Frontal cortex (tissue), 4 donors: ENCODE measurements at places on chromosomes 5 and 9. TPM values are rescaled to one million over a fixed set of nuclear protein-coding genes. Genes with fewer than 3 reads are reported as not detected.
A peak's percentile ranks its signal among the peaks of the same experiment; 100 is the strongest.

DNA sequence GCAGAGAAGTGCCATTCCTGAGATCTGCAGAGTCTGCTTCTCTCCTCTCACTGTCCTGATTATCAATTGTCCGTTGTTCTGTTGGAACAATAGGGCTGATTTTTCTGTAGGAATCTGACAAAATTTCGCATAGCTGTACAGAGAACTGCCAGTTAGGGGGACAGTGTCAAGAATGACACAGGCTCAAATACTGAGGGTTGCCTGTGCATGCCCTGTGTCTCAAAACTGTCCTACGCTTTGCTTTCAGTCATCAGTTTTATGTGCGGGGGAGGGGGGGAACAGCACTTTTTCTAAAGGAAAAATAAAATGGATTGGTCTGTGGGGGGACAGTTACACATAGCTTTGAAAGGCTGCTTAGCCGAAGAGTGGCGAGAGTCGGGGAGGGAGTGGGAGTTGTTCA is 248.6 kb downstream of the PDZD2 start:
- DNase-seq: peak; percentile 40

GRCh38 chr5:38284384-38284783 is 26.0 kb downstream of the EGFLAM start:
- no peak for DNase-seq

The HTR1A gene
- total RNA-seq: 20.4 TPM

The ANKRD33B gene
- 1.6 TPM for total RNA-seq

The ZNF608 gene
- total RNA-seq: 106 TPM
